ENCODE measurements at places on chromosomes 5 and 9. TPM values are rescaled to one million over a fixed set of nuclear protein-coding genes. Genes with fewer than 3 reads are reported as not detected.
A peak's percentile ranks its signal among the peaks of the same experiment; 100 is the strongest.

DNA sequence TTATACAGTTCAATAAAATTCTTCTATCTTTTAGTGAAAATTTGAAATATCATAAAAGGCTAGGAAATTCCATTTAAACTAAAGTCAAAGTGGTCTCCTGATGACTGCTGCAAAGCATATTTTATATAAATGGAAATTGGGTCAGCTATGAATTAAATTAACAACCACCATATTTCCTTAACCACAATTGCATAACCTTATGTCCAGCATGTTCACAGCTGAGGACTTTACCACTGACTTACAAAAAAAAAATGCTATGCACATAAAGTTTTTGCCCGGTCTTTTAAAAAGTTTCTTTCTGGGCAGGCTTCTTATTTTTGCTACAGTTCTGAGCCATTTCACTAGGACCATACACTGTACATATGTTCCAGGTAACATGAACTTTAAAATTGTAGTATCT is 208.6 kb upstream of the RGMB start:
- DNase-seq, result no peak

The IL9 gene
- not detected for total RNA-seq

DNA sequence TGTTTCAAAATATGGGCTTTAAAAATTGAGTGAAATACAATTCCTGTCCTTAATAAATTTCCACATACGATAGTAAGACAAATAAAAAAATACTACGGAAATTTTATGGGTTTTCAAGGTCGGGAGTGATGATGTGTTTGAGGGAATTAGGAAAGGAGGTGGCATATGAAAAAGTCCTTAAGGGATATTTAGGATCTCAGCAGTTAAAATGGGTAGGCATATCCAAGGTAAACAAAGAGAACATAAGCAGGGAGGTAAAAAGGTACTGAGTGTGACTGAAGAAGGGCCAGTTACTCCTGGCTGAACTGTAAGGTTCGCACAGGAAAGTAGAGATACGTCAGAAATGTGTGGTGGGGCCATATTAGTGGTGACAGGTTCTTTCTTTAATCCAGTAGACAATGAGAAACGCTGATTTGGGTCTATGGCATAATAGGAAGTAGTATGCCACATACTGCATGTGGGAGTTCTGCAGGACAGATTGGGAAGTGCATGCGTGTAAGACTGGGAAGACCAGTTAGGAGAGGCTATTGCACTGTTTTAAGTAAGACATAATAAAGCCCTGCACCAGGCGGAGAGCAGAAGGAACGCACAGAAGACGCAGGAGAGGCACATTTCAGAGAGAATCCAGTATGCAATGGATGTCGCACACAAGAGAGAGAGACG is 937 bp upstream of the HMGCR start:
- peak; percentile 44 for DNase-seq

- no peak for DNase-seq
These were observed 48.3 kb downstream of the GNAQ start for GRCh38 chr9:77983320-77983662.

- peak; percentile 32 for DNase-seq
These were observed 113.4 kb downstream of the MRPL36 start for GRCh38 chr5:1686016-1686802.

DNA sequence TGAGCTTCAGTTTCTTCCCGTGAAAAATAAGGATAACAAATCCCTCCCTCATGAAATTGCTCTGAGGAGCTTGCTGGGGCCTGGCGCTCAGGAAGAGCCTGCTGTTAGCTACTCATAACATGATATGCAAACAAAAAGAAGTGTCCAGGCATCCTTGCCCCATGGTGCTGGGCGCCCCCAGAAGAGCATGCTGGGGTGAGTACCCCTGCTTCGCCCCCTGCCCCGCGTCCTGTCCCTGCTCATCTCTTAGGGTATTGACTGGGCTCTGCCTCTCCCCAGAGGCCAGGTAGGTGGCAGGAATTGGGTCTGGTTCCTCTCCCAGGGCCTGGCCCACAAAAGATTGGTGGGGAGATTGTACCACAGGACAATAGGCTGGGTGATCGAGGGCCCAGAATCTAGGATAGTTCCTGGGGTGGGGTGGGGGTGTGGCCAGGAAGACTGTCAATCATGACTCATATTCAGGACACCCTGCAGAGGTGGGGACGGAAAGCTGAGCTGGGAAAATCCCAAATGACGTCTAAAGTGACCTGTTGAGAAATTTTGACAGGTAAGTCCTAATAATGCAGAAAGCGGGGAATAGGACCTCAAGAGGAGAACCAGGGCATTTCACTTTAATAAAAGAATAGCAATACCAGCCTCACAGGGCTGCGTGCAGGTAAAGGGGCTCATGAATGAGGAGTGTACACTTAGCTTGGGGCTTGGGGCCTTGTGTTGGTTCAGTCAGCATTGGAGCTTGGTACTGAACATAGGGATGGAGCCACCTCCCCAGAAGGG is 8.9 kb downstream of the PITX1 start:
- no peak for DNase-seq

The ELAVL2 gene
- 0.29 TPM for total RNA-seq

The SMIM32 gene
- total RNA-seq, result not detected

DNA sequence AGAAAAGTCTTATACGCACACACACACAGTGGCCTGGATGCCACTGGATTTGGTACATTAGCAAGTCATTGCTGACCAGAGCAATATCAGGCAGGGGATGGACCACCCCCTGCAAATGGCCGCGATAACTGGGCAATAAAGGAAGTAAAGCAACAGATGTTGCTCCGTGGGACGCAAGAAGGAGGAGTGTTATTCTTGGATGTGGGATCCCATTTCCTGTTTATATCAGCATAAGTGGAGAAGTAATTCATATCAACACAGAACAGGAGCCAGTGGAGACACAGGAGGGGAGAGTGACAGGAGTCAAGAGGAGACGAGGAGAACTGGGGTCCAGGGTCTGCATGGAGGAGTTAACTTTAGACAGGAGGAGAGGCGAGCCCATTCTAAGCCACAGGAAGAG is 18.4 kb downstream of the RUFY1 start:
- no peak for DNase-seq

The IFNA5 gene
- total RNA-seq, result not detected

The C5orf24 gene
- total RNA-seq, result 33.7 TPM

The BAG1 gene
- total RNA-seq, result 139 TPM

The ZFP2 gene
- 3.0 TPM for total RNA-seq

GRCh38 chr9:93684806-93685543 is 108.6 kb downstream of the PHF2 start:
- no peak for DNase-seq

The REEP2 gene
- 7.0 TPM for total RNA-seq

- DNase-seq, result peak; percentile 72
These were observed 260.7 kb downstream of the NR3C1 start for GRCh38 chr5:143142596-143143435.

The SPEF2 gene
- total RNA-seq, result 12.9 TPM

GRCh38 chr5:85205430-85205829 is 820.8 kb upstream of the EDIL3 start:
- no peak for DNase-seq

DNA sequence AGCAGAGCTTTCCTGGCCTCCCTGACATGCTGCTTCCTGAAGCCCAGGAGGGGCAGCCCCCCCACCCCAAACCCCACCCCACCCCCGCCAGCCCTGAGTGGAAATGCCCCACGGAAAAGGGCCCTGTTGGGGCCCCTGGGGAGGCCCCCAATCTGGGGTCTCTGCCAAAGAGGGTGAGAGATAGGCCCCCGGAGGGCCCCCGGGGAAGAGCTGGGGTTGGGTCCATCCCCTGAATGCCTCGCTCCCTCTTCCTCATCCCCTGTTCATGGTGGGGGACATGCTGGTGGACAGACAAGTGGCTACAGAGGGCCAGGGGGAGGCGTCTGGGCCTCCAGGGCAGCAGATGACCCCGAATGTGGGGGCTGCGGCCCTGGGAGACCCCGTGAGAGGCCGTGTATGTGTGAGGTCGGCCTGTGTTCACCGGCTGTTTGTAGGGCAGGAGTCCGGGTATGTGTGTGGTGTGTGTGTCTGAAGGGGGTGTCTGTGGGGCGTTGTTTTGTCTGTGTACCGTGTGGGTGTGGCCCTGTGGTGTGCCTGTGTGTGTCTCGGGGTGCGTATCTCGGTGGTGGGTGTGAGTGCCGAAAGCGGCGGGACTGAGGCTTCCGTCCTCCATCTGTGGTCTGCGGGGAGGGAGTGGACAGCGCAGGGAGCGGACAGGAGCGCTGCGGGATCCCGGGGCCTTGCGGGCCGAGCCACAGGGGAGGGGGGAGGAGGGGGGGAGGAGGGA is 11.3 kb downstream of the C9orf50 start:
- peak; percentile 78 for DNase-seq

DNA sequence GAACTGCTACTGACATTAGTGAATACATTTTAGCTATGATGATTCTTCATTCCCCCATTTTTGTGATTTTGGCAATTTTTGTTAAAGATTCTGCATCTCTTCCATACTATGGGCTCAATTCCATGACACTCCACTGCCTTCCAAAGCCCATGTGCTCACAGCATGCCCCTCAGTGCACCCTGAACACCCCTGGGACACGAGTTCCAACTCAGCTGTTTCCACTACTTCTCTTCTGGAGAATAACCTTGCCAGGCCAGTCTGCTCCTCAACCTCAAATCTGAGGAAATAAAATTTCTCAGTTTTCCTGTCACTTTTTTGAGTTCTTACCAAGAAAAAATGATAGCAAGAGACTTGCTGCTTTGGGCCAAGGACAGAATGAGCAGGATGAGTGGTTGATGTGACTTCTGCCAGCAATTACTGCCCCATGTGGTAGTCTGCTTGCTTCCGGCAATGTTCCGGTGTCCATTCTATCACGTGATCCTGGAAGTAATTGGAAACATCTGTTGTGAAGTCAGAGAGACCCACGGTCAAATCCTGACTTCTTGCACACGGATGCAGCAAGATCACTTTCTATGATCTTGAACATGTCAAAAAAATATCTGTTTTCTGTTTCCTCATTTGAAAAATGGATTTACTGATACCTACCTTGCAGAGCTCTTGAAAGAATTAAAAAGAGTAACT is 58.3 kb downstream of the EGFLAM start:
- DNase-seq, result peak; percentile 47

The SLC25A46 gene
- 45.0 TPM for total RNA-seq

The C5orf58 gene
- not detected for total RNA-seq

- no peak for DNase-seq
These were observed 139.8 kb downstream of the IRX2 start for GRCh38 chr5:2611659-2612058.

The TAF1L gene
- not detected for total RNA-seq

DNA sequence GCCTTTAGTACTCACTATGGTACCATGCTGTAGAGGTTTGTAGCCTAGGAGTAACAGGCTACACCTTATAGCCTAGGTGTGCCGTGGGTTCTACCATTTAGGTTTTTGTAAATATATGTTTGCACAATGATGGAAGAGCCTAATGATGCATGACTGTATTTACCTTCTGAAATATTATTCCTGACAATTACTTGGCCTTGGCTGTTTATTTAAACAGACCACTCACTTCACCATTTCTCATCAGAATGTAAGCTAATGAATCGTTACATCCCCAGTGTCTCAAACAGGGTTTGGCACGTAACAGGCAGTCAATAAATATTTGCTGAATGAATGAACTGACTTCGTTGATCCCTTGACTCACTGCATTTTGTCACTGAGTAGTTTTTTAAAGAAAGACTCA is 93.1 kb downstream of the MED27 start:
- no peak for DNase-seq

DNA sequence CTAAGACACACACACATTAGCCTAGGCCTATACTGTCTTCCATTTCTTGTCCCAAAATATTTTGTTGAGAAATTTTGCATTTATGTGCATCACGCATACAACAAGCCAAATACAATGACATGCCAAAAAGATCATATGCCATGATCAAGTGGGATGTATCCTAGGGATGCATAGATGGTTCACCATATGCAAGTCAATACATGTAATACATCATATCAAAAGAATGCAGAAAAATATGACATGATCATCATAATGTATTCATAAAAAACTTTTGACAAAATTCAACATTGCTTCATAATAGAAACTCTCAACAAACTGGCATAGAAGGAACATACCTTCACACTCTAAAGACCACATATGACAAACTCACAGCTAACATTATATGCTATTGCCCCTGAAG is 5.8 kb upstream of the FAM81B start:
- DNase-seq, result no peak

- no peak for DNase-seq
These were observed 122.4 kb downstream of the ZNF354C start for GRCh38 chr5:179182601-179183000.

GRCh38 chr9:112239284-112239683 is 64.2 kb upstream of the SUSD1 start:
- DNase-seq, result no peak

The ZNF883 gene
- 1.7 TPM for total RNA-seq

DNA sequence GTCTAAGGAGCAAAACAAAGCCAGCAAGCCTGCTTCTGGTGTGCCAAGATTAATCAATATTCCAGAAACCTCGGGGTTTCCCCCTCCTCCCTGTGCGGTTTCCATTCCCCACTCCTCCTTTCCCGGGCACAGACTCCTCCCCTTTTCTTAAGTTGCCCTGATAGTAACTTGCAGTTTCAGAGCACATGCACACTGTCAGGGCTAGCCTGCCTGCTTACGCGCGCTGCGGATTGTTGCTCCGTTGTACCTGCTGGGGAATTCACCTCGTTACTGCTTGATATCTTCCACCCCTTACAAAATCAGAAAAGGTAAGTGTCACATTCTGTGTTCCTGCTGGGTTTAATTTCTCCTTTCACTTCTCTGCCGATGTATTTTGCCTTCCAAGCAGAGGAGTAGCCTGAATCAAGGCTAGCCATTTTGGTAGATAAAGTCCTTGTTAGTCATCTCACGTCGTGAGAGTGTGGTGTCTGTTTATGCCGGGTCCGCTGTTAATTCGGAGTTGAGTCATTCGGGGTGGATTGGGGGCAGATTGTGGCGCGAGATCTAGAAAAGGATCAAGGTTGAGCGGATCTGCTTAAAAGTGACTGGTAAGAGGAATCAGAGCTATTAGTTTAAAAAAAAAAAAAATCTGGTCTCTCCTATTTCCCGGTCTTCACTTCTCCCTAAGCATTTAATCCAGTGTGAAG is at the start of gene SLC1A3:
Gene SLC1A3, plus strand, starts transcription at position 179 of the 686 bp plus-strand sequence. CDS start 1,818 bp downstream, outside the sequence.
- peak; percentile 62 for DNase-seq
